Activated CD4-positive, alpha-beta T cell treated with anti-CD3 and anti-CD28 coated beads for 1 hour (primary cell): ENCODE measurements at places on chromosomes 1 and 21.

DNA sequence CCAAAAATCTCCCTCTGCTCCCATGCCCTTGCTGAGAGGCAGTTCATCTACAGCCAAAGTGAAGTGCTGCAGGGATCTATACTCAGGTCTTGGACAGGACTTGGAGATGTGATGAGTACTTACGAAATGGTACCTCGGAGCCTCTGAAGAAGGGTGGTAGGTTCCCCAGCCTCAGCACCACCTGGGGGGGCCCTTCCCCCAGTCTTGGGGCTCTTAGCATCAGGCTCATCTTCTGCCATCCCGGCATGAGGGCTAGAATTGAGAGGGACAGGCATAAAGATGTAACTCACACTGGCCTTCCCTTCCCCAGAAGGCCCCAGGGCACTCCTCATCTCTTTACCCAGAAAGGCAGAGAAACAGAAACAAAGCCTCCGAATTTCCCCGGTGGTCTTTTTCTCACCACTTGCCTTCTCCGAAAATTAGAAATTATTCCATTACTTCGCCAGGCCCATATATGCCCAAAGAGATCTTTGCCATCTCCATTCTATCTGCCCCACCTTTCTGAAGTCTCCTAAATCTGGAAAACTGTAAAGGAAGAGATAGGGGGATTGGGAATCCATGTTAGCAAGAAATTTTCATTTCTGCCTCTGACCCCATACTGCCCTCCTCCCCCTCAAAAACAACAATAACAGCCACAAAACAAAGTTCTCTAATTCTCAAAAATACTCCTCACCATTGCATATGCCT is 827 bp downstream of the RFX5 start:
- no peak for DNase-seq

DNA sequence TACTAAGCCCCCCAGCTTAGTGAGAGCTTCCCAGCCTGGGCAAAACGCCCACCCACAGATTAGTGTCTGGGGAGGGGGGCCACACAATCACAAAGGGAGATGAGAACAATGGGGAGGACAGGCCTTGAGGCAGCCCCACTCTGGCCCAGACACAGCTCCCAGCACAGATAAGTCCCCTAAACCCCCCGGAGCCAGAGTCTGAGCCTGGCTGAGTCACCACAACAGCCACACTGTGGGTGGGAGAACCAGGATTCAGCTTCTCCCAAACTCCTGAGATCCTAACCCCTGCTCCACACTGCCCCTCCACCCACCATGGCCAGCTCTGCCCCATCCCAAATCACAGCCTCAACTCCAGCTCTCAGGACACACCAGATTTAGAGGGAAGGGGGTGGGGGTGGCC is 4.2 kb downstream of the NECTIN4 start:
- DNase-seq, result no peak

DNA sequence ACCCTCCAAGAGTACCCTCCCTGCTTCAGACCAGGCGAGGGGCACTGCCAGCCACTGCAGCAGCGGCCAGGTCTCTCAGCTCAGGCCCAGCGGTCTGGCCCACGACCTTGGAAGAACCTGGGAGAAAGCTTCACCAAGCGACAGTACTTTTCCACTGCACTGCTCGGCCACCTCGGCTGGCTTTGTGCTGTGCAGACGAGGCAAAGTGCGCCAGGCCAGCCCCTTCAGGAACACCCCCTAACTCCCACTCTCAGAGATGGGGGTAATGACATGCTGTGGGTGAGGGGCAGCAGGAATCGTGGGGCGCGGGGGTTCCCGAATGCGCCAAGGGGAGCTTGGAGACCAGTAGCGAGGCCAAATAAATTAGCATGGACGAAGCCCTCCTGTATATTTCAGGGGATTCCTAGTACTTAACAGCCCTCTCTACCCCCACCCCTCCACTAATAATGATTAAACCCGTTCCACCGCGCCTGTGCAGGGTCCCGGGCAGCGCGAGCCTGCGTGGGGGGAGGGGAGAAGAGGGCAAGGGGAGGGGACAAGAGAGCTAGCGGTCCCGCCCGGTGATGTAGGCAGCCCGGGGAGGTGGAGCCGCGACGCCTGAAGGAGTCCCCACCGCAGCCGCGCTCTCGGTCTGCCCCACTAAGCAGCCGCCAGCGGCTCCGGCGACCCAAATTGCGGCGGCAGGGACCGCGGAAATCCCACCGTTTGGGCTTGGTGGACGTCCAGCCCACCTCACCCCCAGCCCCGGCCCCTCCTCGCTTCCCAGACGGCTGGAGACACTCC is at the start of gene FAM43B:
Gene FAM43B (plus strand): TSS at position 629 of the 783 bp plus-strand sequence. CDS start 401 bp downstream, outside the sequence.
- no peak for DNase-seq

DNA sequence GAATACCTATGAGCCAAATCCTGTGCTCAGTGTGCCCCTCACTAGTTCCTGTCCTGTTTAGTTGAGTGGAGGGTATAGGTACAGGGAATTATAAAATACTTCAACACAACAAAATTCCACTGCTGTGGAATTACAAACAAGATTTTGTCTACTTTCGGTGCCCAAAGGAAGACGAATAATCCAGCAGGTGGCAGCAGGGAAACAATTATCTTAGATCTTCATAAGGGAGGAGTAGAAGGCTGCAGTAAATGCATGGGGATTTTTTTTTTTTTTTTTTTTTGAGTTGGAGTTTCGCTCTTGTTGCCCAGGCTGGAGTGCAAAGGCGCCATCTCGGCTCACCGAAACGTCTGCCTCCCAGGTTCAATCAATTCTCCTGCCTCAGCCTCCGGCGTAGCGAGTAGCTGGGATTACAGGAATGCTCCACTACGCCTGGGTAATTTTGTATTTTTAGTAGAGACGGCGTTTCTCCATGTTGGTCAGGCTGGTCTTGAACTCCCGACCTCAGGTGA is 2.0 kb upstream of the PIP5K1A start:
- DNase-seq, result no peak

GRCh38 chr1:6785728-6786505 is 663 bp downstream of the CAMTA1 start:
- peak; percentile 16 for DNase-seq

DNA sequence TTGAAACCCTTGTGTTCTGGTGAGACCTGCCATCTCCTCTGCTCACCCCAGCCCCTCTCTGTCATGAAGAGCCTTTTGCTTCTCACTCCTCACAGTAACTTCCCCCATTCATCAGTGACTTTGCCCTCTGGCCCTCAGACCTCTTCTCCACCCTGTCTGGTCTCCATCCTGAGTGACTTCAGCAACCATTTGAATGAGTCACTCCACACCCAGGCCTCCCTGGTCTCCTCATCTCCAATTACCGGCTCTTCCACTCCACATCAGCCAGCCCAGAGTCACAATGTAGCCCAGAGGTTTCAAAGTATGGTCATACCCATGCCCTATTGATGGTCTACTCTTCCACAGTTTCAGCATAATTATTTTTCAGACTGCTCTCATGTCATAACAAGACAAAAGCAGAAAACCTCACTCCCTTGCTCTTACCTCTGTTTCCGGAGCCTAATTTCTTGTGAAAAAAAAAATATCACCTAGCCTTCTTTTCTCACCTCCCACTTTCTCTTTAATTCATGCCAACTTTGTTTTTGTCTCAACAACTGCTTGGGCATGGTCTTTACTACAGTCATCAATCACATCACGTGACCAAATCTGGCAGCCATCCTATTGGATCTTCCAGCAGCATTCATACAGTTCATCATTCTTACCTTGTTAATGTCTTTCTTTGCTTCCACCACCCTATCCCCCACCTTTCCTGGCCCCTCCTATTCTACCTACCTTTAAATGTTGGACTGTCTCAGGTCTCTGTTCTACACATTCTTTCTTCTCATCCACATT is 35.6 kb upstream of the NEK7 start:
- DNase-seq, result no peak

DNA sequence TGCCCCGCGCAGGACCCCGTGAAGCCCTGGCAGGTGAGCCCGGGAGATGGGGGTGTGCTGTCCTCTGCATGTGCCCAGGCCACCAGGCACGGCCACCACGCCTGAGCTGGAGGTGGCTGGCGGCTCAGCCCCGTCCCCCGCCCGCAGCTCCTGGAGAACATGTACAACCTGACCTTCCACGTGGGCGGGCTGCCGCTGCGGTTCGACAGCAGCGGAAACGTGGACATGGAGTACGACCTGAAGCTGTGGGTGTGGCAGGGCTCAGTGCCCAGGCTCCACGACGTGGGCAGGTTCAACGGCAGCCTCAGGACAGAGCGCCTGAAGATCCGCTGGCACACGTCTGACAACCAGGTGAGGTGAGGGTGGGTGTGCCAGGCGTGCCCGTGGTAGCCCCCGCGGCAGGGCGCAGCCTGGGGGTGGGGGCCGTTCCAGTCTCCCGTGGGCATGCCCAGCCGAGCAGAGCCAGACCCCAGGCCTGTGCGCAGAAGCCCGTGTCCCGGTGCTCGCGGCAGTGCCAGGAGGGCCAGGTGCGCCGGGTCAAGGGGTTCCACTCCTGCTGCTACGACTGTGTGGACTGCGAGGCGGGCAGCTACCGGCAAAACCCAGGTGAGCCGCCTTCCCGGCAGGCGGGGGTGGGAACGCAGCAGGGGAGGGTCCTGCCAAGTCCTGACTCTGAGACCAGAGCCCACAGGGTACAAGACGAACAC is 1.8 kb downstream of the TAS1R3 start:
- no peak for DNase-seq

- no peak for DNase-seq
These were observed 5.7 kb downstream of the ZC3H12A start for GRCh38 chr1:37480125-37480466.

- DNase-seq, result no peak
These were observed 5.7 kb downstream of the RGS5 start for GRCh38 chr1:163197022-163197421.

DNA sequence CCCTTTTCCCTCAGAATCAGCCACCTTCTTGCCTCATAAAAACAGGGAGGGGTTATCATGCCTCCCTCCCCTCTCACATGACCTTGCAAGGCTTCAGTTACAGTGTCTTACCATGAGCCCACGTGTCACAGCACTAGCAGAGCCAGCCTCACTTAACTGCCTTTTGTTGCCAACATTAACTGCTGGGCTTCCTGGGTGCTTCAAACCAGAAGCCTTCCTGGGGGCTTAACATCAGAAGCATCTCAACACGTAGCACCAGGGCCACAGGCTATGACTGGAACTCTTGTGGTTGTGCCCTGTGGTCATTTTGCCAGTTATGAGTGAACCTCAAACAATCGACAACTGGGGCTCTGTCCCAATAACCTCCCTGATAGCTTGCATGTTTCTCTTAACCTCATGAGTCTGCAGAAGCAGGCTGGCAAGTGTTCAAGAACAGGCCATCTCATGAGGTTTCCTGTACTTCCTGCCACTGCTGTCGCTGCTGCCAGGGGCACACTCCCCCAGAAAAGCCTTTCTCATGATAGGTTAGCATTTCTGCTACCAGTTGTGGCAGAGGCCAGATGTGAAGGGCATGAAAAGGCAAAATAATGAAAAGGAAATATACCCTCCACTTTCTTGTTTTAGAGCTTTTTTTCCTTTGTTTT is 132.2 kb downstream of the GLUL start:
- DNase-seq, result peak; percentile 25

- DNase-seq, result no peak
These were observed 28.0 kb downstream of the NUAK2 start for GRCh38 chr1:205293350-205294074.

GRCh38 chr21:15430577-15430976 is 299.2 kb upstream of the USP25 start:
- no peak for DNase-seq

DNA sequence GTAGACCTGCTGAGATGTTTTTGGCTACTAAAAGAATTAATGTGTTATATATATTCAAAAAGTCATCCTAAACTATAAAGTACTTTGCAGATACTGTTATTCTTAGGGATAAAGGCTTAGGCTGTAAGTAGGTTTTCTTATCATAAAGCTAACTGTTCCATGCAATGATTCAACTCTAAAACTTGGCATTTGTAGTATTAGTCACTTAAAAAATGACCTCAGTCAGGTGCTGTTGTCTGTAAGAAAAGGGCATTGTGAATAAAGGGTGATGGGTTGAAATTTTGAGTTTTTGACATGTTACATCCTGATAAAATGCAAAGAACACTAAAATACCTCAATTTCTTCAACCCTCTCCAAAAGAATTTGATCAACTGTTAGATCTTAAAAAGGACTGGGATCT is 32.9 kb downstream of the ADCY10 start:
- no peak for DNase-seq

GRCh38 chr21:28776251-28776650 is 216.4 kb downstream of the LTN1 start:
- no peak for DNase-seq
